ENCODE measurements at places on chromosomes 6 and 20.

DNA sequence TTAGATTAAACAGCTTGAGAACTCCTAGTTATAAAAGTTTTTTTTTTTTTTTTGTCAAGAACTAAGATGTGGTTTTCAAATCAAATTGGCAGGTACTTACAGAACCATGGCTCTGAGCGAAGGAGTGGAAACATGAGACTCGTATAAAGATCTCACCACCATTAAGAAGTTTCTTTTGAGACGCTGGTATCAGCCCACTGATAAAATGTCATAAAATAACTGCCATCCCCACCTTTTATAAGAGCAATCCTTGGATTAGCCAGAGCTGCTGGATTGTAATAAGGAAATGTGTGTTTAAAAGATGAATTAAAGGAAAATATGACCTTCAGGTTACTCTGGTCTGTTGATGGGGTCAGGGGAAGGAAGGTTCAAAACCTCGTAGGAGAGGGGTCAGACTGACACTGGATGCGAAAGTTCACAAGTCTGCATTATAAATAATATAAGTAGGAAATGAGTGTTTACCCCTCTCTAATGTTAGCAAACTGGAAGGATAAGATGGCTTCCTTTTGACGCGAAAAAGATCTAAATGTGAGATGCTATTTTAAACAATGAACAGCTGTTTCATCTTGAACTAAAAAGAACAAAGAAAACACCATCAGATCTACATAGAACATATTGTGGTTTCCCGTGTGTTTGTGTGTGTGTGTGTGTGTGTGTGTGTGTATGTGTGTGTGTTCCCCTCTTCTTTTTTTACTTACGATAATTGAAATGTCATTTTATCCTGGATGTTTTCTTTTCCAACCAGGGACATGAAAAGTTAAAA lies 386.8 kb upstream of the JAG1 start:
- no peak for DNase-seq

DNA sequence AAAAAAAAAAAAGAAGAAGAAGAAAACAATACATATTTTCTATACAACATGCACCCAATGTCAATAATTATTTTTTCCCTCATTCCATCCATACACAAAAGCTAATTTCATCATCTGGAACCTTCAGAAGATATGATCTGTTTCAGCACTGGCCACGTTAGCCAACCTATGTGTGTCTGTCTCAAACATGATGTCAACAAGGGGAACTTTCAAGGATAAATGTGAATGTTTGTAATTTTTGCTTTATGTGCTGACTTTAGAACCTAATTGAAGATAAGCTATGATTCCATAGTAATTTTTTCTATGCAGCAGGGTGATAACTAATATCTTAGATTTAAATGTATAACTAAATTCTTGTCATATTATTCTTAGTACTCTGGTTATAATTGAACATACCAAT lies 37.9 kb downstream of the IPCEF1 start:
- no peak for DNase-seq

GRCh38 chr20:62183426-62184142 lies 756 bp downstream of the MTG2 start:
- no peak for DNase-seq

- no peak for DNase-seq
These were observed 241.0 kb downstream of the ADGRG6 start for GRCh38 chr6:142542704-142543233.

GRCh38 chr6:108291091-108291490 lies 3.8 kb upstream of the AFG1L start:
- DNase-seq, result no peak

DNA sequence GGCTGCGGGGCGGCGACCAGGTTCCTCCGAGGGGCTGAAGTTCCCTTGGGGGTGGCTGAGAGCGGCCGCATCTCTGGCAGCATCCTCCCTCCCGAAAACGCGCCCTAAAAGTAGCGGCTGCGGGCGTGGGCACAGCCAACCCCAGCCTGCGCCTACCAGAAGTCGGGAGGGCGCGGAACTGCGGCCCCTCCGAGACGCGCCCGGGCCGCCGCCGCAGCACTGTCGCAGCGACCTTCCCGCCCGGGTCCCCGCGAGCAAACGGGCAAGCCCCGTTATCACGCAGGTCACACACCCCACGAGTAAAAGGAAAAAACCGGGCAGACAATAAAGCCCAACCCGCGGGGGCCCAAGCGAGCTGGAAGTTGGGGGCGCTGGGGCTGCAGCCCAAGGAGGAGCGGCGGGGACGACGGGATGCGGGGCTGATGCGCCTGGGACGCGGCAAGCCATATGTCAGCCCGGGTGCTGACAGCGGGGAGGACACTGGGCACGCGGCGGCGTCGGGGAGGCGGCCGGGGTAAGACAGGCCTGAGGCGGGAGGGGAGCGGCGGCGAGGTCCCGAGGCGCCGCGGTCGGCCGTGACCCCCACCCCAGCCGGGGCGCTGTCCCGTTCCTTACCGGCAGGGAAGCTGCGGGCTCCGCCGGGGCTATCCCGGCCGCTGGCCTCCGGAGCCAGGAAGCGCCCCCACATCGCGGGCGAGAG lies 659 bp downstream of the CEP85L start:
- DNase-seq, result no peak

DNA sequence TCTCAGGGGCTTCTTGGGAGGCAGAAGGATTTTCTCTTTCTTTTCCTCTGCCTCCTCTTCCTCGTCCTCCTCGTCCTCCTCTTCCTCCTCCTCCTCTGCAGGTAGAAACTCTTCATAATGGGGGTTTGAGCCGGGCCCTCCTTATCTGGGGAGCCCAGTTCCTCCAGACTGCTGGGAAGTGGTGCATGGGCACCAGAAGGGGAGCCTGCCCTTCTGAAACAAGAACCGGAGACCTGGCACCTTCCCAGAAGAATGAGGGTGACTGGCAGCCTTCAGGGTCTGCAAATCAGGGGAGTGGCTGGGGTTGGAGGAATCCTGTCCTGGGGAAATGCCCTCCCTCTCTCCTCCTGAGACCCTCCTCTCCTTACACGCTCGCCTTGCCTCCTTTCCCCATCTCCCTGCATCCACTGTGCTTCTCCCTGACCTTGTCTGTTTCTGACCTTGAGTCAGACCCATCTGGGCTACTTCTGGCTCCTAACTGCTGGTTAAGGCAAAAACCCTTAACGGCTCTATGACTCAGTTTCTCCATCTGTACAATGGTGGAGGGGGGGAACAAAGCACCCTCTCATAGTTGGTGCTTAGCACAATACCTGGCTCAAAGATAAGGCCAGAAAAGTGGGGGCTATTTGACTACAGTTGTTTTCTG lies 1.7 kb downstream of the TULP1 start:
- no peak for DNase-seq

DNA sequence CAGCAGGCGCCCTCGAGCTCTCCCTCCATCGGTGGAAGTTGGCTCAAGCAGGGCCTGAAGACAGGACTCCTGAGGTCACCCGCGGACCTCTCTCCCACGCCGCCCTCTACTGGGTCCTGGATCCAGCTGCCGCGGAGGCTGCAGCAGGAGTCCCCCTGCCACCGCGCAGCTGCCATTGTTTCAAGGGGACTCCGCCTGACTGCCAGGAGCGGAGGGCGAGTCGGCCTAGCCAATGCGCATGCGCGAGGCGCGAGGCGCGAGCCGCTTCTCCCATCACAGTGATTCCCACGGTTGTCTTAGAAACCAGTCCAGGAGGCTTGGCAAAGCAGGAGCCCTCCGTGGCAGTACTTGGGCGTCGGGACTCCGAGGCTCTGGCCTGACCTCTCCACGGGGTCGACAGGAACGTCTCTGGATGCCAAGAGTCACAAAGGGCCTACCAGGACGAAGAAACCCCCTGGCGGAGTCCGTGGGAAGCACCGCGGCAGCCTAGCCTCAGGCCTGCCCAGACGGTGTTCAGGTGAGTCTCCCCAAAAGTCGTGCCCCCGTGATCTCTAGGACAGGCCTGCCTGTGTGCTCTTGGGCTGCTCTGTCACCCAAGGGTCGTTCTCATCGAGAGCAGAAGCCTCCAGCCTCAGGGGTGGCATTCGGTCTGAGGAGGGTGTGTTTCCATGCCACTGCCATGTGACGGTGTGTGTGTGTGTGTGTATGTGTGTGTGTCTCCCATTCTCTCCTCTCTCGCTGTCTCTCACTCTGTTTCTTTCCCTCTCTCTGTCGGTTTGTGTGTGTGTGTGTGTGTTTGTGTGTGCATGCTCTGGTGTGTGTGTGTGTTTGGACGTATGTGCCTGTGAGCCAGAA lies 290.6 kb upstream of the ZNF337 start:
- peak; percentile 28 for DNase-seq

- no peak for DNase-seq
These were observed 372.9 kb downstream of the PREX1 start for GRCh38 chr20:48454671-48455490.

- DNase-seq, result no peak
These were observed 4.0 kb downstream of the DLL1 start for GRCh38 chr6:170286934-170287265.

- DNase-seq, result no peak
These were observed 35.3 kb downstream of the DLL1 start for GRCh38 chr6:170255426-170256125.

DNA sequence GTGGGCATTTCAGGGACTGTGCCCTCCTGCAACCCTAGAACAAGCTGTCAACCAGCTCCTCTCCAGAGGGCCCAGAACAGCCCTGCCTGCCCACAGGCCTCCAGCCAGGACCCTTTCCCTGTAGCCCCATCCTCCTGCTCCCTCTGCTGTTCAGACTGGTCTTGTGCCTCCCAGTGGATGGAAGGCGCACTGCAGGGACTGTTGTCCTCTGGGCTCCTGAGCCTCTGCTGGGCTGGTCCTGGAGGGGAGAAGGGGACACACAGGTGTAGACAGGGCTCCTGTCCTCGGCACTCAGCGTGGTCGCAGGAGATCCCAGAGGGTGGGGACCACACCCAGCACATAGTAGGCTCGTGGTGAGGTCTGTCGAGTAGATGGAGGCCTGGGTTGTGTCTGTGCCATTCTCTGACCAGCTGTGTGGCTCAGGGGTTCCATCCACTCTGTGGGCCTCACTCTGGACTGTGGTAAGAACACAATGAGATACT lies 11.5 kb downstream of the ITPR3 start:
- DNase-seq, result peak; percentile 55

DNA sequence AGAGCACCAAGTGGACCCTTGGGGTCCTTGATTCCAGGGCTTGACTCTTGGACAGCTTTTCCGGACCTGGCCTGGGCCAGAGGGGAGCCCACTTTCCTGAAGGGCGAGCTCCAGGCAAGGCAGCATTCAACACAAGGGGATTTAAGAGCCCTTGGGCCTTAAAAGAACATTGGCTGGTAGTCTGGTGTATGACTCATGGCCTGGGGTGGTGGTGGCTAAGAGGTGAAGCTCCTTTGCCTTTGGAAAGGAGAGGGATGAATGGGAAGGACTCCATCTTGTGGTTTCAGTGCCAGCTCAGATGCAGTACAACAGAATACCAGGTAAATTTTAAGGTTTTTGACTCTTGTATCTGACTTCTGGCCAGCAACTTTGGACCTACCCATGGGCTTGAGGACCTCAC lies 760.7 kb downstream of the GRIK2 start:
- DNase-seq, result no peak

GRCh38 chr6:165769401-165769800 lies 106.4 kb upstream of the PDE10A start:
- no peak for DNase-seq

DNA sequence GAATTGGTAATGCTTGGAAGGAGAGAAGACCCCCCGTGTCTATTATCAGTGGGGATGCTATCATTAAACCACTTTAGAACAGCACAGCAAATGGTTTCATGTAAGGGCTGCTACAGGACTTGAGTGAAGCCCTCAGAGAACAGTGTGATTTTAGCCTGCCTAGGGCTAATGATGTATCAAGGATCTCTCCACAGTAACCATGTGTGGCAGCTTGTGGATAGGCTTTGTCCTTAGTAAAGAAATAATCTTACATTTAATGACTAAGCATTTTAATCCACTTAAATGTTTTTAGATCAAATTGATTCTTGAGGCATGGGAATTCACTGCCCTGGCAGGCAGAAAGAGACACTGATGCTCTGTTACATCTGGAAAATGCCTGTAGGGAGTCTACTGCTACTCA lies 495.1 kb downstream of the NKAIN2 start:
- DNase-seq, result no peak

DNA sequence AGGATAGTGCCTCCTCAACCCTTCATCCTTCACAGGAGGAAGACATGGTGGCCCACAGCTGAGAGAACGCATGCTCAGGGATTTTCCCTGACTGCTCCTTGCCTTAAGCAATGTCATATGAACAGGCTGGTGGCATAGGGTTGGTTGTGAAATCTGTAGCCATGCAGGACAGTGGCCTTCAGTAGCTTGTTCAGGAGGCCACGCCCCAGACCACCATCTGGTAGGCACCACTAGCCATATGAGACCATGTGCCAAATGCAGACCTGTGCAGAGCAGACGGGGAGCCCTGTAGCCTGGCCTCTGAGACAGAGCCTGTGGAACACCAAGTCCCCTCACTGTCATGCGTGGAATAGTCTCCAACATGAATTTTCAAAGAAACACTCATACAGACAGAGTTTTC lies 76.5 kb downstream of the ADTRP start:
- no peak for DNase-seq

DNA sequence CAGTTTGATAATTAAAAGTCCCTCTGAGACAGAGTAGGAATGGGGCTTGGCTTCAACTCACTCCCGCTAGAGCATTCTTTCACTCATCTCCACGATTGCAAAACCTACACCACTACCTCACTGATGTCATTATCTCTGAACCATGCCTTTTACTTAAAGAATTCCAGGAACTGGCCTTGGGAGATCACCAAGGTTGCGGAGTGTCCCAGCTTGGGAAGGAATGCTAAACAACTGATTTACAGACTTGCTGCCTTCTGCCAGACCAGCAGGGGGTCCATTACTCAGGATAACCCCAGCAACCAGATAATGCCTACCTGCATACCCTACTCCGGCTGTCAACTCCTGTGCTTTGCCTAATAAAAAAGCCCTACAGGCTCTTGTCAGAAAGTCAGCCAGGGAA lies 102.2 kb upstream of the RALGAPA2 start:
- no peak for DNase-seq

GRCh38 chr20:58340853-58341252 lies 31.3 kb downstream of the RAB22A start:
- DNase-seq, result no peak

GRCh38 chr20:15882553-15882952 lies 690.7 kb downstream of the KIF16B start:
- no peak for DNase-seq

- no peak for DNase-seq
These were observed 165.7 kb downstream of the SOD2 start for GRCh38 chr6:159527351-159527750.

DNA sequence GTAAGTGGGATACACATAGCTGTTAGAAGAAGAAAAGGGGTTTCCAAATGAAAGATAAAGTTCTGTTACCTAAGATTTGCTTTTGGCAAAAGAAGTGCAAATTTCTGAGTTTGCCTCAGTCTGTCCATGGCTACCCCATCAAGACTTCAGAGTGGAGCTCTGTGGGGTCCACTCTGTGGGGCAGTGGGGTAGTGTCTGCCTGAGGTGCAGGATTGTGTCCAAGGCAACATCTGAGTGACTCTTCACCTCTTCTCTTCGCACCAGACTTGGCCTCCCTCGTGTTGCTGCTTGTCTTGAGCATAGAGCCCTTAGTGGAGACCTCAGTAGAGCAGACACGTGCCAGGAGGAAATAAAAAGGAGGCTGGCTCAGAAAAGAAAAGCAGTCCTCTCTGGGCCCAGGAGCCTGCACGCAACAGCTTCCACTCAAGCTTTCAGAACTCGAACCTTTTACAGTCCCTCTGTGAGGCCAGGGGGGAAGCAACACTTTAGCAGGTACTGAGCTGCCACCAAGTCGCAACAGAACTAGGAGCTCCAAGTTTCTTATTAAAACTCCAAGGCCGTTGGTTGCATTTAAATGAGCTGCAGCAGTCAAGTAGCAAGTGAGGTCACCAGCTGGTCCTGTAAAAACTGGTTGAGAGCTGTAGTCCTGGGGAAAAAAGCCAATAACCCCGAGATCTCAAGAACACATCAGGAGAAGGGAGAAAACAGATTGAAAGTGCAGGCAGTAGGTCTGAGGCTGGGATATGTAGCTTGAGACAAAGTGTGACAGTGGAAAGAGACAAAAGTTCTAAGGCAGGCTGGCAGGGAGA lies 413.5 kb downstream of the CDC5L start:
- DNase-seq, result no peak

Measured in stimulated activated CD4-positive, alpha-beta T cell treated with anti-CD3 and anti-CD28 coated beads, TNF-alpha, amount 100 ng/mL, for 24 hours (primary cell).